M059J (cell line): ENCODE measurements at places on chromosomes 2 and 18. TPM values are rescaled to one million over a fixed set of nuclear protein-coding genes. Genes with fewer than 3 reads are reported as not detected.

Gene WNT6
- 0.05 and 0.39 TPM in 2 replicates for total RNA-seq

Gene FOXD4L1
- 0.07 TPM in 1 of 2 replicates, not detected in the other for total RNA-seq

Gene IKZF2
- total RNA-seq: 8.2 and 8.3 TPM in 2 replicates

Gene RAB6D
- total RNA-seq: not detected in 2 replicates

Gene UBR3
- 7.6 and 15.3 TPM in 2 replicates for total RNA-seq

Gene SALL3
- not detected in 2 replicates for total RNA-seq

Gene ALPG
- total RNA-seq: not detected in 2 replicates
